Peyer's patch (tissue), 4 donors: ENCODE measurements at places on chromosomes 7 and 10.

GRCh38 chr7:130386876-130387275 is 6.6 kb downstream of the CPA1 start:
- DNase-seq, result no peak

GRCh38 chr7:2068693-2069471 is 163.9 kb downstream of the MAD1L1 start:
- no peak for DNase-seq

GRCh38 chr7:130409067-130409711 is 28.9 kb downstream of the CPA1 start:
- no peak for DNase-seq

DNA sequence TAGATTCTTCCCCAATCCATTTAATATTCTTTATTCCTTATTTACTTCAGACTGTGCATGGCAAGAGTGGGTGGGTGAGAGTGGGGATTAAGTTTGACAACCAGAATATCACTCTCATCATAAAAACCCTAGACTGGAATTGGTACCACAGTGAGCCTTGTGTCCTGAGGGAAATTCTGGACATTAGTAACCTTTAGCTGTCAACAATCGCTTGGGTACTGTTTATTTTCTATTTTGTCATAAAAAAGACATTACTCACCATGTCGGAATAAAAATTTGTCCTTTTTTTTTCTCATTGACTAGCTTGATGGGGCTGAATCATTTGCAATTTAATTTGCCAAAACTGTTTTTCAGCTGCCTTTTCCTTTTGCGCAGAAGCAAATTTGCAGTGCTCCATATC is 176.1 kb upstream of the SEMA3C start:
- no peak for DNase-seq

DNA sequence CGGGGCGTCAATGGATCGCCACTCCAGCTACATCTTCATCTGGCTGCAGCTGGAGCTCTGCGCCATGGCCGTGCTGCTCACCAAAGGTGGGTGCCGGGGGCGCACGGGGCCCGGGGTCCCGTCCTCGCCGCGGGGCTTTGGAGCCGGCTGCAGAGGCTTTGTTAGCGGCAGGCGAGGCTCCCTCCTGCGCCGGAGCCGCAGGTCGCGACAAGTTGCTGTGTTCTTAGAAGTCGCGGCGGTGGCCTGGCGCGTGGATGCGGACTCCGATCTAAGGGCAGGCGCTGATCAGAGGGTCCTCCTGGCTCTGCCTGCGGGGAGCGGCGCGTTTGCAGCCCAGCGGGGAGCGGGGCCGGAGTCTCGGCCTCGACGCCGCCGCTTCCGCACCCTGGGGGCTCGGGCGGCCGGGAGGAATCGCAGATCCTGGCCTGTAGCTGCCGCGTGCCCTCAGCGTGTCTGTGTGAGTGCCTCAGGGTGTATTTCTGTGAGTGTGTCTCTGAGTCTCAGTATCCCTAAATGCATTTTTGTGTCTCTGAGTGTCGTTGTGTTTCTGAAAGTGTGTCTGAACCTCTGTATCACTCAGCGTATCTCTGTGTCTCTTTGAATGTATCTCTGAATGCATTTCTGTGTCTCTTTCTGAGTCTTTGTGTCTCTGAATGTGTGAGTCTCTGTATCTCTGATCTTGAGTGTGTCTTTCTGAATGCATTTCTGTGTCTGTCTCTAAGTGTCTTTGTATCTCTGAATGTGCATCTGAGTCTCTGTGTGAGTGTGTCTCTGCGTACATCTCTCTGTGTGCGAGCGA is 766 bp downstream of the BAMBI start:
- no peak for DNase-seq

- DNase-seq, result no peak
Measured at GRCh38 chr7:122219253-122219865, 75.3 kb upstream of the AASS start.

DNA sequence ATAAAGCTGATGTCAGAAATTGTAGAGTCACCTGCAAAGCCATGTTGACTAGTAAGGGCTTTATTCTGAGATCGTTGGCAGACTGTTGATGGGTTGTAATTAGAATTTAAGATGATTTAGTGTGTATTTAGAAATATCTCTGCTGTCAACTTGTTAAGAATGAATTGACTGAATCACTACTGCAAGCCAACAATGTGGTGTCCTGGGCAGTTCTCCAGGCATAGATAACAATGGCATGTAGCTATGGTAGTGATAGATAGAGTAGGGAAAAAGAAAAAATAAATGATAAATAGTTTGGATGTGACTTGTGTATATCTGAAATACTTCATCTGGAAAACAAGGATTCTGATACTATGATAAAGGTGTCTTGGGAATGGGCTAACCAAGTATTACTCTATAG is 640.2 kb downstream of the ARL4A start:
- DNase-seq, result no peak

DNA sequence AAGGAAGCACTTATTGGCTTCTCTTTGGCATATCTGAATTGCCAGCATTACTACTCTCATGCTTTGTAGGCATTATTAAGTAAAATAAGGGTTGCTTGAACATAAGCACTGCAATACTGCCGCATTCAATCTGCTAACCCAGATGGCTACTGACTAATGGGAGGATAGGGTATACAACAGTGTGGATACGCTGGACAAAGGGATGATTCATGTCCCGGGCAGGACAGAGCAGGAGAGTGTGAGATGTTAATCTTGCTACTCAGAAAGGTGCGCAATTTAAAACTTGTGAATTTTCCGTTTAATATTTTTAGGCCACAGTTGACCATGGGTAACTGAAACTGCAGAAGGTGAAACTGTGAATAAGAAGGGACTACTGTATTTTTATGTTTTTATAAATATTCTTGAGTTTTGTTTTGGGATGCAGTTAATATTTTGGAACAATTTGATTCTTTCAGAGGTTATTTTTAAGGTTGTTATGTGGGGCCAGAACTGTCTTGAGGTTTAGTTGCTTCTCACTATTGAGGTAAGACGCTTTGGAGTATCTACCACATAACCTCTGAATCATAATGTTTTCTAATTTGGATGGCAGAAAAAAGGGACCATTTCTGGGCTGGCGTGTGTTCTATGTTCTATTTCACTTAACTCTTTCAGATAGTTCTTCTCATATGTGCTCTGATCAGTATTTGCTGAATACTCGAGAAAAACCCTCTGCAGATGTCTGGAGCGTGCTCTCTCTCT is 75.7 kb upstream of the SYPL1 start:
- DNase-seq, result no peak

DNA sequence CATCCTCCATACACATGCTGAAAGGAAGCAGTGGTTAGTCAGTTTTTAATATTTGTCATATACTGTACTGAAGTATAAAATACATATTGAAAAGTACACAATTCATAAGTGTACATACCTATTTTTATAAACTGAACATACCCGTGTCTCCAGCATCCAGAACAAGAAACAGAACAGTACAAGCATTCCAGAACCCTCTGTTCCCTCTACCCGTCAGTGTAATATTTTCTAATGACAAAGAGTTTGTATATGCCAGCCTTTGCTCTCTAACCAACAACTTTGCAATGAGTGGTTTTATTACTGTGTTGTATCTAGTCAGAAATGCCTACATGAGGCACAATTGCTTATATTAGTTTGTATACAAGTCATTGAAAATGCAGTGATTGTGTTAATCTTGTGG is 18.7 kb upstream of the RAB18 start:
- no peak for DNase-seq

DNA sequence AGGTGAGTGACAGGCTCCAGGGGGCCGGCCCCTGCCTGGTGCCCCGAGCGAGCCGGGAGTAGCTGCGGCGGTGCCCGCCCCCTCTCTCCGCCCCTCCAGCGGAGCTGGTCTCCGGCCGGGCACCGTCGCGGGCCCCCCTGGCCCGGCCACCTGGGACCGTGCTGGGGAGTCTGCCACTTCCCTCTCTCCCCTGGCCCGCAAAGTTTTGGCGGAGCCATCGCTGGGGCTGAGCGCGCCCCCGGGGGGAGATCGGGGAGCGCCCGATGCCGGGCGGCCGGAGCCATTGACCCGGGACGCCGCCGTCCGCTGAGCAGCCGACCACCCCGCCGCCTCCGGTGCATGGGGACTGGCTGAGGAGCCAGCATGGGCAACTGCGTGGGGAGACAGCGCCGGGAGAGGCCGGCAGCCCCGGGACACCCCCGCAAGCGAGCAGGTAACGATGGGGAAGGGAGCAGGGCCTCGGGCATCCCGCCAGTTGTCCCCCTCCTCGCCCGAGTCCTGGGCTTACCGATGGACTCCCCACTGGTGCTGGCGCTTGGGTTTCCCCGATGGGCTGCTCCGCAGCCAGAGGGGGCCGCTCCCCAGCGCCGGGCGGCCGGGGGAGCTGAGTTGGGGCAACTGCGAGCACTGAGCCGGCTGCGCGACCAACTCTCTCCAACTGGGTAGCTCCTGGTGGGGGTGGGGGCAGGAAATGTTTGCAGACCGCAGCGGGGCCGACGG is at the start of gene UBTD1:
UBTD1 (plus strand) TSS at position 84 of the 720 bp plus-strand sequence; CDS start at position 364, 280 bp downstream.
- DNase-seq, result no peak

GRCh38 chr10:133312769-133313145 is 4.0 kb downstream of the ZNF511 start:
- DNase-seq, result no peak

DNA sequence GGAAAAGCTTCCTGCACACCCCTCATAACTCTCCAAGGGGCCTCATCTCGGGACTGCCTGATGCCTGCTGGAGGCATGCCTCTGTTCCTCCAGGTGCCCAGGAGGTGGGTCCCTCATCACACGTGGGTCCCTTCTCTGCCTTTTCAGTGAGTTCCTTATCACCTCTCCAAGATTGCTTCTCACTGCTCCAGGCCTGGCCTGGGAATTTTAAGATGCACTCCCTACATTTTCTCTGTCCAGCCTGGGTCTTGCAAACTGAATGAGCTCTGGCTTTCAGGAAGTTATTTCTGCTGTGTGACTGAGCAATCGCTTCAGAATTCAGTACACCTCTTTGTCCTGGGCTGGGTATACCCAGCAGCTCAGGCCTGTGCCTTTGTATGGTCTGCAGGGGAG is 43.8 kb downstream of the LRRC18 start:
- no peak for DNase-seq
